Left ventricle myocardium inferior (tissue), 1 donor: ENCODE measurements at places on chromosomes 1 and 21. TPM values are rescaled to one million over a fixed set of nuclear protein-coding genes. Genes with fewer than 3 reads are reported as not detected.

Gene CFHR2
- not detected for total RNA-seq

DNA sequence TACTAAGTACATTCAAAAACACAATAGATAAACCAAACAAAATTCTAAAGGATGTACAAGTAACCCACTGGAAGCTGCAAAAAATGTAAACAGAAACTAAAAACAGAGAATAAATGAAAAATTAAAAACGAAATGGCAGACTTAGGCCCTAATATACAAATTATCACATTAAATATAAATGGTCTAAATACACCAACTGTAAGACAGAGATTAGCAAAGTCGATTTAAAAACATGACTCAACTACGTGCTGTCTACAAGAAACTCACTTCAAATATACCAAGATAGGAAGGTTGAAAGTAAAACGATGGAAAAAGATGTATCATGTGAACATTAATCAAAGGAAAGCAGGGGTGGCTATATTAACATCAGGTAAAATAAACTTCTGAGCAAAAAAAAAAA, 23.1 kb downstream of the SLC19A1 start:
- H3K4me1 ChIP-seq, result no peaks in the 10 kb centered on the region
- H3K36me3 ChIP-seq, result peaks cover 15% of the 10 kb centered on the region
- DNase-seq, result no peak
- H3K4me3 ChIP-seq, result no peak overlapping the region

GRCh38 chr21:44049182-44049581, 37.1 kb downstream of the TRAPPC10 start:
- no peak overlapping the region for H3K27ac ChIP-seq
- peaks cover 30% of the 10 kb centered on the region for H3K36me3 ChIP-seq
- H3K4me1 ChIP-seq, result peaks cover 40% of the 10 kb centered on the region
- no peak for DNase-seq

DNA sequence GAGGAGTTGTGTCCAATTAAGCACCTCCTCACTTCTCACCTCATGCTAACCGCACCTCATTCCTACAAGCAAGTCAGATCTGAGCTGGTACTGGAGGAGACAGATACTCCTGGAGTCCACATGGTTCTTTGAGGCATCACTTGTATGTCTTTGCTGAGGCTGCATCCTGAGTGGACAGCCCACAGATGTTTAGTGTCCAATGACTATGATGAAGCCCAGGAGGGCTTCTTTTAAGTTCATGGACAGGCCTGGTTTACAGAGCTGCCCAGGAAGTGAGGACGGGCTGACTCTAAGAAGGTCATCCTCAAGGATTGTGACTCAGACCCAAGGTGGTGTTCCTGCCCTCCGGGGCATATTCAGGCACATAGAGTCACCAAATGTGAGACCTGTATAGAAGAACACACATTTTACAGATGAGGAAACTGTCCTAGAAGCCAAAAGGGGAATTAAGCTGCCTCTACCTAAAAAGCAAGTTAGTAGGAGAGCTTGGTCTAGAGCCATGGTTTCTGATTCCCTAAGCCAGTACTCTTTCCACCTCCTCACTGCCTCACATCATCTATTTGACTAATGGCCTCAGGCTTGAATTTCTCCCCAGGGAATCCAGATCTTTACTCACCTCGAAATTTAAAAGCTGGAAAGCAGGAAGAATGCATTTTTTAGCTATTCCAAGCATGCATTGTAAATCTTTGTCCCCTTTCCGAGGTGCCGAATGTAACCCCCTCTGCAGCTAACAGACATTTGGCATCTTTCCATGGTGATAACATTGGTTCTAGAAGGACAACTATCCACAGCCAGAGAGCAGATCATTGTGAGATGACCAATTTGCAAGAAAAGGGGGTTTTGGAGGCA, 228.1 kb downstream of the OMA1 start:
- H3K4me3 ChIP-seq, result no peak overlapping the region
- no peak for DNase-seq
- H3K27me3 ChIP-seq, result peaks cover 12% of the 10 kb centered on the region

Gene RAVER2
- total RNA-seq, result 23.8 TPM

GRCh38 chr1:242651817-242652216, 127.3 kb upstream of the PLD5 start:
- H3K4me1 ChIP-seq, result no peaks in the 10 kb centered on the region
- H3K36me3 ChIP-seq, result no peaks in the 10 kb centered on the region
- no peak overlapping the region for H3K4me3 ChIP-seq
- DNase-seq, result no peak
- peaks cover 6% of the 10 kb centered on the region for H3K27me3 ChIP-seq

Gene GPR3
- 0.16 TPM for total RNA-seq

GRCh38 chr1:19322481-19322880, 10.4 kb downstream of the SLC66A1 start:
- no peak overlapping the region for H3K27ac ChIP-seq
- no peaks in the 10 kb centered on the region for H3K4me1 ChIP-seq
- no peak for DNase-seq
- peaks cover 60% of the 10 kb centered on the region for H3K36me3 ChIP-seq
- no peak overlapping the region for H3K4me3 ChIP-seq

GRCh38 chr1:92820551-92820950, 11.3 kb upstream of the RPL5 start:
- H3K36me3 ChIP-seq, result no peaks in the 10 kb centered on the region
- H3K27ac ChIP-seq, result no peak overlapping the region
- H3K4me3 ChIP-seq, result no peak overlapping the region

- no peak overlapping the region for H3K27ac ChIP-seq
- H3K4me1 ChIP-seq, result no peaks in the 10 kb centered on the region
- DNase-seq, result no peak
- H3K36me3 ChIP-seq, result no peaks in the 10 kb centered on the region
Observed at GRCh38 chr21:32826329-32827167, 55.0 kb upstream of the PAXBP1 start.

GRCh38 chr1:245984390-245985155, 522.5 kb downstream of the SMYD3 start:
- H3K27me3 ChIP-seq, result no peaks in the 10 kb centered on the region
- H3K36me3 ChIP-seq, result no peaks in the 10 kb centered on the region
- no peak overlapping the region for H3K27ac ChIP-seq
- no peak for DNase-seq
- H3K4me1 ChIP-seq, result peaks cover 3% of the 10 kb centered on the region
